Eye (tissue), 1 donor: ENCODE measurements at places on chromosomes 3 and 15.

DNA sequence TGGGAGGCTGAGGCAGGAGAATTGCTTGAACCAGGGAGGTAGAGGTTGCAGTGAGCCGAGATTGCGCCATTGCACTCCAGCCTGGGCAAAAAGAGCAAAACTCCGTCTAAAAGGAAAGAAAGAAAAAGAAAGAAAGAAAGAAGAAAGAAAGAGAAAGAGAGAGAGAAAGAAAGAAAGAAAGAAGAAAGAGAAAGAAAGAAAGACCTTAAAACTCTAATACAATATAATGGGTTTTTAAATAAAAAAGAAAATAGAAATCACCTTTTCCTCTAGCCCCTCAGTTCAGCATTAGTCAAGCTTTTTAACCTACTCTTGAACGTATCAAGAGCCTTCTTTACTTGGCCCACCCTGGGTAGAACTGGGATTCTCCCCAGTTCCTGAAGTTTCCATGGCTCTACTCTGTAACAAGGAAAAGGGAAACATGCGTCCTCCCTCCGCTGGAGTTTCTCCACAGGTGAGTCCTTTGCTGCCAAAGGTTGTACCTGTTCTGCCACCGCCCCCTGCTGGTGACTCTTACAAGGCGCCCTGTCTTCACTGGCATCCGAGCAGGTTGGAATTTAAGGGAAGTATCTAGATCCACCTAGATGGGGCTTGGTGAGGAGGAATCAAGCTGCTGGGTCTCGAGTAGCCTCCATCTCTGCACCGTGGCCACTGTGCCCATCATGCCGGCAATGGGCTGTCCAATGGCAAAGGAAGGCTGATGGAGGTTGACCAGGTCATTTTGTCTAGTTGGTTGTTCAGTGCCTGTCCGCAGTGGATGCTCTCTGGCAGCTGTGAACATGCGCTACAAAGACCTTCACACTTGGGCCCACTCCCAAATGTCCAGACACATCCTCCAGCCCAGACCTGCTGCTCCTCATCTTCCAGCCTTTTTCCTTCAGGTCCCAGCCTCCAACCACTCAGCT is 20.6 kb upstream of the EPHB3 start:
- peak; percentile 68 for DNase-seq

DNA sequence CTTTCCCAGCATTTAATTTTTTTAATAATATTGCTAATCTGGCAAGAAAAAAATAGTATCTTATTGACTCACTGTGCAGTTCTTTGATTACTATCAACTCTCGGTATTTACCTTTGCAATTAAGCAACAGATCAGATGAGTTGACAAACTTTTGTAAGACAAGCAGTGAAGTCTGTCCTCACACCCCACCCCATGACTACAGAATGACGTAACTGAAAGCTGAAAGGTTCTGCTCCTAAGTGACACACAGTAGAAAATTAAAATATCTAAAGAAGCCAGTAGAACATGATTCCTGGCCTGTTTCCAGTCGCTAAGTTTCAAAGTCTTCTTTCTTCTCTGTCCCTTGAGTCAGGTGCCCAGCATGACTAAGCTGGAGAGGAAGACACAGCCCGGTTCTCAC is 135.5 kb downstream of the STT3B start:
- DNase-seq: no peak

DNA sequence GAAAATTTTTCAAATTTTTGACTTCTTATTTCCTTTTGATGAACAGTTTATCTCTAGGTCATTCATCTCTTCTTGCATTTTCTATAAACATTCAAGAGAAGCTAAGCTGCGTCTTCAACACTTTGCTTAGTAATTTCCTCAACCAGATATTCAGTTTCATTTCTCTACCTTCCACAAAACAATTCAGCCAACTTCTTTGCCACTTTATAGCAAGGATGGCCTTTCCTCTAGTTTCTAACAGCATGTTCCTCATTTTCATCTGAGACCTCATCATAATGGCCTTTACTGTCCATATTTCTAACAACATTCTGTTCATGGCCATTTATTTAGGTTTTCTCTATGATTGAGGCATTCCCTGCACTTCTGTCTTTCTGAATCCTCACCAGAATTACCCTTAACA is 90.0 kb downstream of the ARIH1 start:
- DNase-seq: no peak

DNA sequence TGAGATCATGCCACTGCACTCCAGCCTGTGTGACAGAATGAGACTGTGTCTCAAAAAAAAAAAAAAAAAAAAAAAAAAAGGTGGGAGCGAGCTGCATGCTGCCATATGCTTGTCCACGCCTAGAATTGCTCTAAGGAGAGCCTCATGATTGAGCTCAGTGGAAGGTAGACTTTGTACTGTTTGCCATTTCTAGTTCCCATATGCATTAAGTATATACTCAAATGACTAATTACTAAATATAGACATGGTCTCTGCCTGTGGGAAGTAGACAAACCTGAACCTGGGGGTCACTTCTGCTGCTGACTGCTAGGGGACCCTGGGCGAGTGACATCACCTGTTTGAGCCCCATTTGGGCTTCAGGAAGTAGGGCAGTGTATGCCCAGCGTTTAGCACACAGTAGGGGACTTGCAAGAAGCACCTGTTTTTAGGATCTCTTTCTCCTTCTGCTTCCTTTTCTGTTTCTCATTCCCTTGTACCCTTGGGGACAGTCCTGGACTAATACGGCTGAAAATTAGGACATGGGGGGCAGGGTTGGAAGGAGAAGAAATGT is 27.2 kb downstream of the PRKCD start:
- DNase-seq: no peak

DNA sequence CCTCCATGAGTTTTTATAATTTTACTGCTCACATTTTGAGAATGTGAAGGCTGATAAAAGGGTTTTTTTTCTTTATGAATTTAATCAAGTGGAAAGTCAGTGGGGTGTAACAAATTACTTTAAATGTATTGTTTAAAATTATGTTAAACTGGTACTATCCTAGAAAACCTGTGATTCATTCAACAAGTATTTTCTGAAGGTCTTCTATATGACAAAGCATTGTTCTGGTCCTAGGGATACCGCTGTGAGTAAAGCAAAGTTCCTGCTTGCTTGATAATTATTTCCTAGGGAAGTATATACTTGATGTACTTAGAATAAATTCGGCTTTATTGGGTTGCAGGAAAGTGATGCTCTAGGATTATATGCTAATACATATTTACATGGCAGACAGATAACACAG is 152.8 kb upstream of the GOLGA6L4 start:
- no peak for DNase-seq

- DNase-seq: no peak
Measured at GRCh38 chr15:75362642-75363249, 5.7 kb downstream of the MAN2C1 start.

DNA sequence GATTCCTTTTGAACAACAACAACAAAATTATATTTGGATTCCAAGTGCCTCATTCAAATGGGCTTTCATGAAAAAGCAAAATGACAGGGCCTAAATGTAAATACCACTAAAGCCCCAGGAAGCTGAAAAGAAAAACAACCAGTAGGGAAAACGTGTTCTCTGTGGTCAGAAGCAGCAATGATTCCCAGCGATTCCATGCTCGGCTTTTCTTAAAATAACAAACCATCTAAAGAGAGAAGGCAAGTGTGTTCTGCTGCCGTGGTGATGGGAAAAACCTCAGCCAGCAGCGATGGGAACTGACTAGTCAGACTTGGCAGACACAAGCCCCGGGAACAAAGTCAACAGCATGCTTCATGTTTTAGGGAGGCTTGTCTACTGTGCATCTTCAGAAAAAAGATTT is 153.6 kb downstream of the TNIK start:
- peak; percentile 41 for DNase-seq

- no peak for DNase-seq
Measured at GRCh38 chr3:175940243-175940642, 1081.1 kb downstream of the NAALADL2 start.

GRCh38 chr3:79872483-79872882 is 104.7 kb upstream of the ROBO1 start:
- peak; percentile 51 for DNase-seq

- DNase-seq: no peak
Measured at GRCh38 chr3:9676785-9677184, 26.8 kb upstream of the CPNE9 start.

DNA sequence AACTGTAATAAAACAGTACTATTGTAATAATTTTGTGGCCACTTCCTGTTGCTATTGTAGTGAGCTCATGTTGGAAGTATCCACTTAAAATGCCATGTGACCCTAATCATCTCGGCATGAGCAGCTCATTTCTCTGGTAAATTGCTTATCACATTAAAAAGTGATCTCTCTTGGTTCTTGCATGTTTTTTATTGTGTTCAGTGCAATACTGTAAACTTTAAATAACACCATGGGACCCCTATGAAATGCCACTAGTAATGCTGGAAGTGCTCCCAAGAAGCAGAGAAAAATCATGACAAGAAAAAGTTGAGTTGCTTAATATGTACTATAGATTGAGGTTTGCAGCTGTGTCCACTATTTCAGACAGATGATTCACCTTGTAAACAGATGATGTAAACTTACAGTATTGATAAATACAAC is 45.6 kb downstream of the NMD3 start:
- DNase-seq: no peak

GRCh38 chr3:170716172-170716805 is 130.4 kb upstream of the SLC7A14 start:
- no peak for DNase-seq

DNA sequence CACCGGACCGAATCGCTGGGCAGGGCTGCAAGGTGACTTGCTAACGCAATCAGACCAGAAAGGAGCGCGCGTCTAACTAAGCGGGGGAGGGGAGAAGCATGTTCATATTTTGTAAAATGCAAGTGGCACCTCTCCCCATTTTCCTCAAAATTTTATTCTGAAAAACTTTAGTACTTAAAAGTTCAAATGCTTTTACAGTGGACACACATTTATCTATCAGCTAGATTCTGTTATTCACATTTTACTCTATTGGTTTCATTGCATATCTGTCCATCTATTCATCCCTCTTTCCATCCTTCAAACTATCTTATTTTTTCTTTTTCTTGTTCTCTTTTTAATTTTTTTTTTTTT is 46.1 kb upstream of the KLHL25 start:
- no peak for DNase-seq

DNA sequence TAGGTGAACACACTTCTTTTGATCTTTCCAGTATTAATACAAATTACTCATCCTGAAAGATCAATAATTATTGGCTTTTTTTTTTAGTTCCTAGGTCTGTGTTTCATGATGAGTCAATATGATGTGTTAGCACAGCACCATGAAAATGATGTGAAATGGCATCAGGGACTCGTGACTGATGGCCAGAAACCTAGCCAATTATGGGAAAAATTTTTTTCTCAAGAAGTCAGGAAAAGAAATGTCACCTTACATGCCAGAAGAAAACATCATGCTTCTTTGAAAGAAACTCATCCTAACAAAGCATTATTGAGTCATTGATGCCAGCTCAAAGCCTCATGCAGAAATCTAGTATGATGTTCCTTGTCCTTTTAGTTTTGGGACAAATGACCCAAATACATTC is 468.3 kb upstream of the CBLB start:
- DNase-seq: no peak

- no peak for DNase-seq
Measured at GRCh38 chr15:40567111-40567510, 2.0 kb upstream of the RPUSD2 start.

- DNase-seq: no peak
Measured at GRCh38 chr15:40226736-40227135, 12.1 kb upstream of the PAK6 start.

GRCh38 chr3:148642616-148643015 is 55.1 kb upstream of the AGTR1 start:
- no peak for DNase-seq

DNA sequence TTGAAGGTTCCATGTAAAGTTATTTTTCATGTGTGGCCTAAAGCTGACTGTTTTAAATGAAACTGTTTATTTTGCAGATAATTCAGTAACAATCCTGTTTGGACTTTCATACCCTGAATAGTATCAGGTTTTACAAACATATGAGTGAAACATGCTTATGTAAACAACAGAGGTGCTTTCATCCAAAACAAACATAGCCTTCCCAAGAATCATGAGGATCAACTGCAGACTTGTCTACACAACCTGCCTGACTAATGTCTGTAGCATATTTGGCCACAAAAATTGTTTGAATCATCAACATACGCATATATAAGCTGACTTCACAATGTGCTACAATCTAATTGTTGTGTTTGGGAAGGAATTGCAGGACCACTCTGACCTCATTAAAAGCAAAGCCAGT is 190.4 kb downstream of the DIPK2A start:
- no peak for DNase-seq

- no peak for DNase-seq
Measured at GRCh38 chr3:52838561-52839267, 3.9 kb upstream of the MUSTN1 start.

- DNase-seq: no peak
Measured at GRCh38 chr15:101444807-101445508, 44.5 kb downstream of the PCSK6 start.

DNA sequence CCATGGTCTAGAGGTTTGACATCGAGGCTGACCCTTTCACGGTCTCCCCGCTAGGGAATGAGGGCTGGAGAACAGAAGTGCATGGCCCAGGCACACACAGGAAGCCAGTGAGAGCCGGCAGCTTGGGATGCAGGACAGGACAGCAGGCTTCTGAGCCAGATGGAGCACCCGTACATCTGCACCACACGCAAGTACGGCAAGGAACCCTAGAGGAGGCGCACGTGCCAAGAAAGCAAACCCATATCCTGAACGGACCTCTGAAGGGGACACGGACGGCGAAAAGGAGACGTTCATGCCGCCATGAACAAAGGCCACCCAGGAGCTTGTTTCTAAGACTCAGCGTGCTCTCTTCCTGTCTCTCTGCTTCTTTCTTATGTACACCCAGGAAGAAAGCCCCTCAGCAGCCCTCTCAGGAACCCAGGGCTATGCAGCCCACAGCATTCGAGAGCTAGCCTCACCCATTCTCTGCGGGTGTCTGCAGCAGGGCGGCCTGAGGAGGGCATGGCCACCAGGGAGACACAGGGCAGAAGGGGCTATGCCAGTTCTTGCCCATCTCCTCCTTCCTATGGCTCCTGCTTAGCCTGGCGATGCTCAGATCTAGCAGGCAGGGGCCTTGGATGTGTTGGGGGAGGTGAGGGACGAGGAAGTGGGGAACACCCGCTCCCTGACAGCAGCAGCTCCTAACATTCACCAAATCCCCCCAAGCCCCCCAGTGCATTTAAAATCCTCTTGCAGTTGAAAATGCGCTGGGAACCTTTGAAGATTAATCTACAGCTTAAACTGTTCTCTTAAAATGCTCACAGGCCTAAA is 81.3 kb downstream of the PCSK6 start:
- DNase-seq: no peak

DNA sequence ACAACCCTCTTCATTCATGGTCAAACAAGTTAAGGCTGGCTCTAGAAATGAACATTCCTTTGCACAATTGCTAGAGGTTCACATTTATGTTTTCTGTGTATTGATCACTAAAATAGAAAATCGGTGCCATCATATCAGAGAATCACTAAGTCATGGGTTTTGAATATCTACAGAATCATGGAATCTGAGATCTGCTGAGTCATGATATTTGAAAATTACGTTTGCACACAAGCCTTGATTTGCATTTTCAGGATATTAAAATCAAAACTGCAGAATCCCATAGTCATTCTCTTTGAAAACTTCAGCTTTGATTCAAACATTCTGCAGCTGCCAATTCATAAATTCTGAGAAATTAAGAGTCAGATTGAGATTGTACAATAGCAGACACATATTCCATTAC is 26.1 kb upstream of the CHRNA7 start:
- no peak for DNase-seq

- DNase-seq: no peak
Measured at GRCh38 chr15:40879609-40880008, 5.6 kb upstream of the RHOV start.
